ENCODE measurements at places on chromosomes 16 and 17.
A peak's percentile ranks its signal among the peaks of the same experiment; 100 is the strongest.

DNA sequence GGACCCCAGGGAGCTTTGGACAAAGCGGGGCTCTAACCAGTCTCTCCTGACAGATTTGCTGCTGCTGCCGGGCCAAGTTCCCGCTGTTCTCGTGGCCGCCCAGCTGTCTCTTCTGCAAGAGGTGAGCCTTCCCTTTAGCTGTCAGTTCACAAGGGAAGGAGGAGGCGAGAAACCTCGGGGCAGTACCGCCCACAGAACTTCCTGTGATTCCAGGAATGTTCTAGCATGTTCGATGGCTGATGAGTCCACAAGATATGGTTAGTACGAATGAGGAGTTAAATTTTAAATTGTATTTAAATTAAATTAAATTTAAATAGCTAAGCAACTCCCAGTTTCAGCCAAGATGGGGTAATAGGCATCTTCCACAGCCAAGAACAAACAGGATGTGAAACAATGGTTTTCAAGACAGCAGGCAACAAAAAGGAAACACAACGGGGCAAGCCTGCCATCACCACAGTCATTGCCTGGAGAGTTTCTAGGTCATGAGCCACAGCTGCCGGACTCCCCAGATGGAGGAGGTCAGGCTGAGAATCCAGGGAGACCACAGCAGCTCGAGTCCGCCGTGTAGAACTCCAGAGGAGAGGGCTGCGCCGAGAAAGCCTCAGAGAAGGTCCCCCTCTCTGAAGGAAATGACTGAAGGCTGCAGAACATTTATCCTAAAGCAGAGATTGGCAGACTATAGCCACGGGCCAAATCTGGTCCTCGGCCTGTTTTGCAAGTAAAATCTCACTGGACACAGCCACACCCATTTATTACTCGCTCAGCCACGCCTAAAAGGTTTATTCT lies 9.5 kb upstream of the TCF25 start:
- DNase-seq, result peak; percentile 28

DNA sequence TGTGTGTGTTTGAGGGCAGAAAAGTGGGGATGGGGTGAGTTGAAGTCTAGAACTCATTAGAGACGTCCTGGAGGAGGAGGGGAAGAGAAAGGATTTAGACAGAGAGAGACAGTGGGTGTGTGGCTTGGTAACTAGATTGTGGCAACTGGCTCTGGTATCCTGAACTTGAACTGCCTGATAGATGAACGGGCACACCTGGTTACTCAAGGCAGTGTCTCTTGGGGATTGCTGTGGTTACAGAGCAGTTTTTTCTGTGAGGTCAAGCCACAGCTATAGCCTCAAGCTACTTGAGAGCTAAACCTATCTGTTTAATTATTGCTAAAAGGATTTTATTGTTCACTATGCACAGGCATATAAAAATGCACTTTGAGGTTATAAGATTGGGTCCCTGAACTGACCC lies 29.8 kb upstream of the MYH2 start:
- no peak for DNase-seq

DNA sequence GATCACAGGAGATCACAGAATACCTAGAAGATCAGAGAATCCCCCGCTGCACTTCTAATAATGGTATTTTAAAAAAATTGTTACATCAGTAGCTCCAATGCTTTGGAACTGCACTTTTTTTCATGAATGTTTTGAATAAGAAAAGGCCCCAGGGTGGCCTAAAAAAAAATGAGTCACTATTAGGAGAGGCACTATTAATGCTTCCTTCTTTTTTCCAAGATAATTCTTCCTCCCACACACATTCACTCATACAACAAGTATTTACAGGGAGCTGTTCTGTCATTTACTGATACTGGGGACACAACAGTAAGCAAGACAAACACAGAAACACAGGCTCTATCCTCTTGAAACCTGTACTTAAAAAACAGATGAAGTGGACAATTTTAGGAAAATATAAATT lies 675 bp upstream of the PDZD9 start:
- DNase-seq, result peak; percentile 72

DNA sequence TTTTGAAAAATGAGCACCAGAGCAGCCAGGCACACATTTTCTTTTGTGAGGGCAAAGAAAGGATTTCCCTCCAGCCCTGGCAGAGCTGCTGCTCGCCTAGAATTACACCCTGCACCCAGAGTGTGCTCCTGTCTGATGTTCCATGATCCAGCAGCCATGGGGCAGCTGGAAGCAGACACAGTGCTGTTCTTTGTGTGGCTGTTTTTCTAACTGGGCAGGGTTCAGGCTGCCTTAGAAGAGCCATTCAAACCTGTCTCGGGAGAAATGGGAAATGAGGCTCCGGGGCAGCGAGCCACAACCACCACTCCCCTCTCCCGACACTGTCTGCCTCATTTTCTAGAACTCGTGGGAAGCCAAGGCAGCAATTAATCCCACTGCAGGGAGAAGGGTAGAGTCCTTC lies 28.9 kb downstream of the LITAF start:
- DNase-seq, result no peak

GRCh38 chr17:78251773-78252103 lies 20.3 kb downstream of the TMEM235 start:
- DNase-seq, result no peak

- no peak for DNase-seq
Observed at GRCh38 chr17:47301831-47302230, 21.9 kb upstream of the EFCAB13 start.

GRCh38 chr16:9119795-9120194 lies 28.4 kb downstream of the HAPSTR1 start:
- peak; percentile 81 for DNase-seq

GRCh38 chr16:47643323-47644000 lies 182.3 kb downstream of the PHKB start:
- no peak for DNase-seq

DNA sequence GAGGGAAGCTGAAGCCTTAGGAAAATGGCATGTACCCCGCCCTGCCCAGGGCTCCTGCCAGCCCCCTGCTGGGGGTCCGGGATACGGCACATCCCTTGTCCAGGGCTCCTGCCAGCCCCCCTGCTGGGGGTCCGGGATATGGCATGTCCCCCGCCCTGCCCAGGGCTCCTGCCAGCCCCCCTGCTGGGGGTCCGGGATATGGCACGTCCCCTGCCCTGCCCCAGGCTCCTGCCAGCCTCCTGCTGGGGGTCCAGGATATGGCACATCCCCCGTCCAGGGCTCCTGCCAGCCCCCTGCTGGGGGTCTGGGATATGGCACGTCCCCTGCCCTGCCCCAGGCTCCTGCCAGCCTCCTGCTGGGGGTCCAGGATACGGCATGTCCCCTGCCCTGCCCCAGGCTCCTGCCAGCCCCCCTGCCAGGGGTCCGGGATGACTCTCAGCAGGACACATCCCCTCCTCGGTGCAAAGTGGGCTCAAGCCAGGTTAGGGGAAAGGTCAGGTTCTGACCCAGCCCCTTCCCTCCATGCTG lies 43.2 kb downstream of the RPH3AL start:
- no peak for DNase-seq

DNA sequence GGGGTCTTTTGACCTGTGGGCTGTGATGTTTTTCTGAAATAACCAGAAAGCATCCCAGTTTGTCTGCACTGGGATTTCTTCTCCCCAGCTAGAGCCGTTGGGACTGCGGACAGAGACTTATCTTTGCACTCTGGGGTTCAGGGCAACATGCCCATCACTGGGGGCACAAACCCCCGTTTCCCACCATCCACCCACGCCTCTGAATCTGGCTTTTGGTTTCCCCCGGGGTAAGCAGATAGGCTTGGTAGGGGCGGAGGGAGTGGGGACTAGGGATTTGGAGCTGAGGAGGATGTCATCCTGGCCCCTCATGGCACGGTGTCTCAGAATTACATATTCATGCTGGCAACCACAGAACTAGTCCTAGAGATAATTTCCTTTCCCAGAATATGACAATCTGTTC lies 68.6 kb downstream of the CCDC182 start:
- DNase-seq, result no peak

DNA sequence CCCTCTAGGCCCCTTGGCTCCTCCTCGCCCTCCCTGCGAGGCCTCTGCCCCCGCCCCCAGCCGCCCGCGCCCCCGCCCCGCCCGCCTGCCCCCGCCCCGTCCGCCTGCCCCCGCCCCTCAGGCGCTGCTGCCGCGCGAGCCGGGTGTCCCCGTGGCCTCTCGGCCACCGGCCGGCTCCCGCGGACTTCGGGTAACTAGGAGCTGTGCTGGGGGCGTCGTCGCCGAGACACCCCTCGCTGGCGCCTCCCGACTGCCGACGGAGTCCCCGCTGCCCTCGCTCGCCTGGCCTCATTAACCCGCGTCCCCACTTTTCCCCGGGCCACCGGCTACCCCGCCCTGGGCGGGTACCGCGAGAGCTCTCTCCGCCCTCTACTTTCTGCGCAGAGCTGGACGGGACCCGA lies at the start of gene TLCD1:
Gene TLCD1, minus strand, starts transcription at position 8 of the 401 bp plus-strand sequence. CDS start 136 bp downstream, outside the sequence.
- peak; percentile 93 for DNase-seq

DNA sequence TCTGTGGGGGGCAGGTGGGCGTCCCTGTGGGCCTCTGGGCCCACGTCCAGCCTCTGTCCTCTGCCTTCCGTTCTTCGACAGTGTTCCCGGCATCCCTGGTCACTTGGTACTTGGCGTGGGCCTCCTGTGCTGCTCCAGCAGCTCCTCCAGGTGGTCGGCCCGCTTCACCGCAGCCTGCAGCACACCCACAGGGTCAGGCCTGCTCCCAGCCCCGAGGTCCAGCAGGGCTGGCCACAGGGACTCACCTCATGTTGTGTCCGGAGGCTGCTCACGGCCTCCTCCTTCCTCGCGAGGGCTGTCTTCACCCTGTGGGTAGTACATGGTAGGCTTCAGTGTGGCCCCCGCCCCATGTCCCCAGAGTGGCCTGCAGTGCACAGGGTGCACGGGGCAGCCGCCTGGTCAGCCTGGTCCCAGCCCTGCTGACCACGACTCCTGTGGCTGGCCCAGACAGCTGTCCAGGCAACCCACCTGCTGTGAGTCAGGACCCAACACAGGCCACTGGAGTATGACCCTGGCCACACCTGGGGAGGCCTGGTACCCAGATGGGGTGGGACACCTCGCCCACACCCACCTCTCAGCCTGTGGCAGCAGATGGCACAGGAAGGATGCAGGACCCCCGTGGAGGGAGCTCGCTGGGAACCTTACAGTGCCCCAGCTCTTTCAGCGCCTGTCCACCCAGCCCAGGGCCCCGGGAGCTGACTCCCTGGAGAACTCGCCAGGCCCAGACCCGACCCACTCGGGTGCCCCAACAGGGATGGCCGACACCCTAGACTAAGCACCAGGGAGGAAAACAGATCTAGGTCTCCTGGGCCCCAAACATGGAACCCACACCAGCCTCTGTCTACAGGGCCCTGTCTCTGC lies 23.9 kb upstream of the AATK start:
- DNase-seq, result no peak

DNA sequence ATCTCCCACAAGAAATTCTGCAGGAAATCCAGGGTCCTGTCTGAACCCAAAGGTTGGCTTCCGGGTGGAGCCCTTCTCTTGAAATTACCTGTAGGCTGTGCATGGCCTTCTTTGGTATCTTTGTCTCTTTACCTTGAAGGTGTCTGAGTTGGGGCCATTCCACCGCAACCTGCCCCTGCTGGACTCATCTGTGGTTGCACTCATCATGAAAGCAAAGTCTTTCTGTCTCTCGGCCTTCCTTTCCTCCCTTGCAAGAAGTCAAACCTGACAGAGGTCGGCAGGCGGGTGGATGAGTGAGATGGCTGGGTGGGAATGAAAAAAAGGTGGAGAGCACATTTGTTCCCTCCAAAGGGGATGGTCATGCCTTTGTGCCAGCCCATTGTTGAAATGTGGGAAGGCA lies 25.1 kb downstream of the SALL1 start:
- no peak for DNase-seq

- peak; percentile 71 for DNase-seq
Observed at GRCh38 chr16:68993885-68994284, 111.6 kb upstream of the HAS3 start.

- DNase-seq, result no peak
Observed at GRCh38 chr17:39800540-39800939, 62.8 kb downstream of the GRB7 start.

DNA sequence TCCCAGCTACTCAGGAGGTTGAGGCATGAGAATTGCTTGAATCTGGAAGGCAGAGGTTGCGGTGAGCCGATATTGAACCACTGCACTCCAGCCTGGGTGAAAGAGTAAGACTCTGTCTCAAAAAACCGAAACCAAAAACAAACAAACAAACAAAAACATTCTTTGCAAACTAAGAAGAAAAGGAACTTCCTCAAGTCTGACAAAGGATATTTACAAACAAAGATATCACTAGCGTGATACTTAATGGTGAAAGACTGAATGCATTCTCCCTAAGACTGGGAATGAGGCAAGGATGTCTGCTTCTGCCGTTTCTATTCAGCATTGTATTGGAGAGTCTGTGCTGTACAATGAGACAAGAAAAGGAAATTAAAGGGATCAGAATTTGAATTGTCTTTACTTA lies 10.5 kb upstream of the MPO start:
- DNase-seq, result no peak

- DNase-seq, result no peak
Observed at GRCh38 chr16:35711435-35711834, 2252.0 kb downstream of the TP53TG3F start.

GRCh38 chr16:50615891-50616290 lies 65.2 kb downstream of the SNX20 start:
- no peak for DNase-seq

- DNase-seq, result no peak
Observed at GRCh38 chr16:6335072-6335471, 997.6 kb upstream of the RBFOX1 start.

GRCh38 chr17:62671553-62671952 lies 44.1 kb downstream of the MRC2 start:
- no peak for DNase-seq

DNA sequence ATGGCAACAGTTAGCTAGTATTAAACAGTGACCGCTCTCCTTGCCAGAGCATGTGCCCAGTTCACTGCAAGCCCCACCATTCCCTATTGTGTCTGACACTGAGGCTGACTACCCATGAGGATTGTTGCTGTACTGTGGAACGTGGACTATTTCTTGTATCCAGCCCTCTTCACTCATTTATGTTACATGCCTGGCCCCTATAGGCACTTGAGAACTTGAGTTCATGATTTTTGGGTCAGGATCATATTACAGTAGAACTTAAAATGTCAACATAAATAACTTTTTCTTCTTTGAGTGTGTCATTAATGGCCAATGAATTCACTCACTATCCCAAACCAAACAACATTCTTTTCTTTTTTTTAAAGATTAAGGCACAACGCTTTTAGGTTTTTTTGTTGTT lies 55.7 kb downstream of the LYRM1 start:
- DNase-seq, result no peak

- peak; percentile 63 for DNase-seq
Observed at GRCh38 chr17:5194346-5194745, 2.7 kb upstream of the ZNF594 start.

GRCh38 chr17:80380555-80381002 lies 34.4 kb upstream of the ENDOV start:
- DNase-seq, result no peak

GRCh38 chr16:12231666-12232065 lies 255.1 kb downstream of the SNX29 start:
- DNase-seq, result peak; percentile 72

DNA sequence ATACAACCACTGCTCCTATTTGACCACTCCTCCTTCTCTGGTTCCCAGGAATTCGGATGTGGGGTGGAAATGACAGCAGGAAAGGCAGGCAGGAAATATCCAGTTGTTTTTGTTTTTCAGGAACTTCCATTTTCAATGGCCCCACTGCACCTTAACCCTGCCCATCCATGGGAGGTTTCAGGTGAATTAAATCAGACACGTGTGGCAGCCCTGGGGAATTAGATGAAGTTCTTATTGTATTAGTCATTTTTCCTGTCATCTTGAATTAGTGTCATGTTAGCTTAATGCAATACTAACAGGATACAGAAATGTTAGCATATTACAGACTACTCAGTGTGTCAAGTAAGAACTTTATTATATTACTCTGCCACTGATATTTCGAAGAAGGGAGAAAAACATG lies 146.4 kb downstream of the CHD9NB start:
- DNase-seq, result no peak

- no peak for DNase-seq
Observed at GRCh38 chr17:39213852-39214251, 11.9 kb downstream of the STAC2 start.
